ENCODE measurements at places on chromosomes 2 and 18.

- no peak for DNase-seq
Measured at GRCh38 chr2:76895469-76895868, 626.7 kb downstream of the LRRTM4 start.

- DNase-seq = peak; percentile 30
Measured at GRCh38 chr2:216023055-216023648, 9.8 kb upstream of the MREG start.

GRCh38 chr2:173401716-173402326, 47.1 kb downstream of the CDCA7 start:
- no peak for DNase-seq

GRCh38 chr18:37889963-37890362, 324.4 kb upstream of the CELF4 start:
- DNase-seq = no peak

DNA sequence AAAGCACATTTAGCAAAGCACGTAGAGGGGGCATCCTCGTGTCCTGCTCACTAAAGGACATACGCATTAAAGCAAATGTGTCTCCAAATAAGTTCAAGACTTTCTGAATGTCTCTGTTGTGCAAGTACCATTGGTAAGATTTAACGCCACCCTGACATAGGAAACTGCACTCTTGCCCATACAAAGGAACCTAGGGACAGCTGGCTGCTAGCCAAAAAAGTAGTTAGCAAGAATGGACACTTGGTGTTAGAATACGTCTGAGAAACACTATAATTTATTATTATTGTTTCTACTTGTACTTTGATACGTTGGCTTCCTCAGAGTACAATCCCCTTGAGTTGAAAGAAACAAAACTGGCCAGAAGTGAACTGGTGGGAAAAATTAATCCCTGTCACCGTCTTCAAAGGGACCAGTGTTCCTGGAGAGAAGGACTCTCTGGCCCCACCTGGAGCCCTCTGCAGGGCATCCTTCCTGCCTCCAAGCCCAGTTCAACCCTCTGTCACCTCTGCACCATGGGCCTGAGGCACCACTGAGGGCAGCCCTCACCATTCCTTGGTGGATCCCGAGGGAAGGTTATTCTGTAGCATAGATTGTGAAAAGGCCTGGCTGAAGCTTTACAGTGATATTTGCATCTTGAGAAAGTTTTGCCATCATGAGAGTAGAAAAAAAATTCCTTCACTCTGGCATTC, 51.4 kb upstream of the APCDD1 start:
- no peak for DNase-seq

DNA sequence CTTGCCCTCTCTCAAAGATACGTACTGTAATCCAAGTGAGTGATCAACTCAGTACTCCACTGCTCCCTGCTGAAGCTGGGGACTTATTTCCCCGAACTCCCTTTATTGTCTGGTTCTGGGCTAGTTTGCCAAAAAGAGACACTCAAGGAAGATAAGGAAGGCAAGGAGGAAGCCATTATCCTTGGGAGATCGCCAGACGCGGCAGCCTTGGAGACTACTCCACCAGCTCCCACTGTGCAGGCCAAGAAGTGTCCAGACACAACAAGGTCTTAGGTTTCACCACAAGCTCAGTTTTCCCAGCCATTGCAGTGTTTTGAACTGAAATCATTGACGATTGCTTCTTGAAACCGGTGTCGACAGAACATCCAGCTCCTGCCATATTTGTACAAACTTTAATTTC, 439.6 kb upstream of the UBE2E3 start:
- DNase-seq = no peak

DNA sequence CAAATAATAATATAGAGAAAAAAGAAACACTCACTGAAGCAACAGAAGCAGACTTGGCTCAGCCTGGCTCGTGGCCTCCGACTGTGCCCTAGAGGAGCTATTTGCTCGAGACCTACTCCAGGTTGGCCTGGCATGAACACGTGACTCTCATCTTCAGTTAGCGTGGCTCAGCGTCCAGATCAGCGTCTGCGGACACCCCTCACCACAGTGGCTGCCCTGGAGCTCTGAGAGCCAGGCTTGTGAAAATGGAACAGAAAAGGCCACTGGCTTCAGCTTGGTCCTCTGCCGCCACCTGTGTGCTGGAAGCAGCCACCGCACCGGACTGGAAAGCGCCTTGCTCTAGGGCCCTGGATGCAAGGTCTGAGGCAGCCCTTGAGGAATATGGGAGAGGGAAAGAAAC, 1184.0 kb upstream of the GYPC start:
- DNase-seq = no peak

- no peak for DNase-seq
Measured at GRCh38 chr2:24586955-24587354, 95.9 kb downstream of the NCOA1 start.

DNA sequence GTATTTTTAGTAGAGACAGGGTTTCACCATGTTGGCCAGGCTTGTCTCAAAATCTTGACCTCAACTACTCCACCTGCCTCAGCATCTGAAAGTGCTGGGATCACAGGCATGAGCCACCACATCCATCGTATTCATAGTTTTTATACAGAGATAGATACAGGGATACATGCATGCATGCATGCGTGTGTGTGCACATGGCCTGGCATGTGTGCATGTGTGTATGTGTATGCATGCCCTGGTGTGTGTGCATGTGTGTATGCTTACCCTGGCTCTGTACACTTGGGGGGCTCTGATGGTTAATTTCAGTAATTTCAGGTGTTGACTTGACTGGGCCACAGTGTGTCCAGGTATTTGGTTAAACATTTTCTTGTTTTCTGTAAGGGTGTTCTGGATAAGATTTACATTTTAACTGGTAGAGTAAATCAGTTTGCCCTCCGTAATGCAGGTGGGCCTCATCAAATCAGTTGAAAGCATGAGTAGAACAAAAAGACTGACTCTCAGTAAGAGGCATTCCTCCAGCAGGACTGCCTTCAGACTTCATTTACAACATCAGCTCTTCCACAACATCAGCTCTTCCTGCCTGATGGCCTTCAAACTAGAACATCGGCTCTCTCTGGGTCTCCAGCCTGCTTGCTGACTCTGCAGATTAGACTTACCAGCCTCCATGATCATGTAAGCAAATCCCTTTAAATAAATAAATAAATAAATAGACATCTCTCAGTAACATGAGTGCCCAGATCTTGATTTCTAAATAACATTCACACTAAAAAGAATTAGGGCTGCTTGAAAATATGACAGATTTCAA, 30.8 kb downstream of the SESTD1 start:
- DNase-seq = no peak

DNA sequence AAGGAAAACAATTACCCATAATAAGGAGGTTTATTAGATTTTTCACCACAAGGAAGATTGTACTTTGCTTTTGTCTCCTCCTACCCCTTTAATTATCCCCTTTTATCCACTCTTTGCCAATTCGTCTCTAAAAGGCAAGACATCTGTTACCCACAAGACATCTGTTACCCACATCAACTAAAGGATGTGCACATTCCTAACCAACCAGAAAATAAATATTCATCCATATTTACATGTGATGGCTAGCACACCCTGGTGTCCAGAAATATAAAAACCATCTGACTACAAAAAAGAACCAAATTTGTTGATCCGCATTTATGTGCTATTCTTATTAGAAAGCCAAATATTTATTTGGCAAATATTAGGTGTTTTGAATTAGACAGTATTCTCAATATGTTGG, 35.7 kb downstream of the ACVR1C start:
- no peak for DNase-seq

DNA sequence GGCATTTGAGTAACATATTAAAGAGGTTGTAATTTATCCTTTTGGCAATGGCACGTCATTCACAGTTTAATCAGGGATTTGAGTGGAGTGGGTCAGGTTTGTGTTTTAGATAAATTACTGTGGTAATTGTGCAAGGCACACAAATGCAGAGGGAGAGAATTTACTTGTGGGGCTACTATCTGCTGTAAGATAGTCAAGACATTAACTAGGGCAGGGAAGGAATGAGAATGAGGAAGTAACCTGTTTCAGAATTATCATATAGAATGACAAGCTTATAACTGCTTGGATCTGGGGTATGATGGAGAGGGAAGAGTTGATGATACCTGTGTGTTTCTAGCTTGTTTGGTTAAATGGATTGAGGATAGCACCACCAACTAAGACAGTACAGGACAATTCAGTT, 58.9 kb upstream of the ZSWIM2 start:
- DNase-seq = no peak

- no peak for DNase-seq
Measured at GRCh38 chr2:203897544-203897943, 30.0 kb downstream of the CTLA4 start.

All from CD4-positive, CD25-positive, alpha-beta regulatory T cell (primary cell).